ENCODE measurements at places on chromosomes 11 and 22.

DNA sequence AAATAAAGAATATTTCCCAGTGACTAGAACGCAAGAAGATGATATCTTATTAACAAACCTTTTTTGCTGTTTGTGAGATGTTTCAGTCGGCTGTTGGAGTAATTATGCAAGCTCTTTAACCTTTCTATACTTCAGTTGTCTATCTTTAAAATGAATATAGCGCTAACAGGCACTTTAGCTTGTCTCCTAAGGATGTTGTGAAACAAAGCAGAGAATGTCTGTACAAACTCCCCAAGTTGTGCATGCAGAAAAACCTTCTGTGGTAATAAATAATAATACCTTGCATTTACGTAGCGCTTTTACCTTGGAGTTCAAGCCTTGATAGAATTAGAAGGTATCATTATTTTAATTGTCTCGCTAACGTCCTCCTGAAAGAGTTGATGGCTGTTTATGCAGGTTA, 1.9 kb upstream of the KDM2A start:
- DNase-seq, result no peak

- no peak for DNase-seq
Observed at GRCh38 chr11:66860449-66860831, 3.6 kb downstream of the LRFN4 start.

GRCh38 chr11:91664521-91664920, 560.1 kb upstream of the FAT3 start:
- DNase-seq, result no peak

- DNase-seq, result no peak
Observed at GRCh38 chr11:112795142-112795815, 165.9 kb upstream of the NCAM1 start.

GRCh38 chr11:17640493-17641164, 78.7 kb upstream of the MYOD1 start:
- no peak for DNase-seq

DNA sequence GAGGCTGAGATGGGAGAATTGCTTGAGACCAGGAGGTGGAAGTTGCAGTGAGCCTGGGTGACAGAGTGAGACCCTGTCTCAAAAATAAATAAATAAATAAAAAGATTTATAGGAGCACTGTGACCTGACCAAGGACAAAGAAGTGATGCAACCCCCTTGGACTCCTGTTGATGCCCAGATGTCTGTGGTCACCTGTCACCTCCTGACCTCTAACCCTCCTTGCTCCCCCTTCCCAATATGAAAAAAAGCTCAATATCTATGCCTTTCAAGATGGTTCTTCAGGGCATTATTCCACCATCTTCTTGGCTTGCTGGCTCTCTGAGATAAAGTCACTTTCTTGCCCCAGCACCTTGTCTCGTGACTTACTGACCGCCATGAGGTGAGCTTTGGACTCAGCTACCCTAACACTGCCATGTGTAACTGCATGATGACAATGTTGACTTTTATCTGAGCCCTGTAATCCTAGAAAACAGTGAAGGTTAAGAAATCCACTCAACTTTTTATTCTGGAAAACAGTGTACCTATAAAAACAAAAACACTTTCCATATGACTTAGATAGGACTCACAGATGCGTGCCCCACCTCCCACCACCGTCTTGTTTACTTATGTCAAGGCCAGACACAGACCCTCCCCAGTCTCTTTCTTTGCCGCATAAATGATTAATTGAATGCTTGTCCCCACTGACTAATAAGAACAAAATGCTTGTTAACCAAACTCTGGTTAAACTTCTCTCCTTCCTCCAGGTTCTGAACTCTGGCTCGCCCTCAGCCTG, 360.5 kb downstream of the BUD13 start:
- DNase-seq, result no peak

GRCh38 chr22:19772673-19773469, 12.3 kb downstream of the TBX1 start:
- no peak for DNase-seq

- DNase-seq, result no peak
Observed at GRCh38 chr11:124766156-124766555, 4.1 kb upstream of the ESAM start.

DNA sequence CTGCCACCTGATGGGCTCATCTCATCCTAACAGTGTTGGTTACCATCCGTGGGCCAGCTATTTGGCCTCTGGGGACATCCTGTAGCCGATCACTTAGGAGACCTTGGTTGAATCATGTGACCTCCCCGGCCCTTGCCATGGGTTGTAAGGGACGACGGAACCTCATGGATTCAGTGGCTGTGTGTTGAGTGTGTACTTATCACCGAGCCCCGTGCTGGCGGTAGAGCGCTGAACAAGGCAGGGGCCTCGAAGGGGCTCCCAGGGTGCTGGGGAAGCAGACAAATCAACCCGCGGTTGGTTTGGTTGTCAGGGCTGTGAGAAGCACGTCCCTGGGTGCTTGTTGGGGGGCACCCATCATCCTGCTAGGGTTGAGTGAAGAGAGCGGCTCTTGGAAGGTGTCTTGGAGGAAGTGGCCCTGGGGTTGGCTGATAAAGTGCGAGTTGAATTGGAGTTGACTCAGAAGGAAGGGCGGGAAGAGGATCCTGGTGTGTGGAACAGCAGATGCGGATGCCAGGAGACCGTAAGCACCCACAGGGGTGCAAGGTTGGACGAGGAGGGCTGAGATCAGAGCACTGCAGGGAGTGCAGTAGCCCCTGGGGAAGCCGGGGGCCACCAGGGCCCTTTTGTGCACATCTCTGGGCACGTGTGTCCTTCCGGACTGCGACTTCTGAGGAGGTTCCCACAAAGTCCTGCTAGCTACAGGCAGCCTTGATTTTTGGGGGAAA, 53.6 kb downstream of the MPPED1 start:
- no peak for DNase-seq

- no peak for DNase-seq
Observed at GRCh38 chr11:2997406-2997805, 5.3 kb upstream of the NAP1L4 start.

DNA sequence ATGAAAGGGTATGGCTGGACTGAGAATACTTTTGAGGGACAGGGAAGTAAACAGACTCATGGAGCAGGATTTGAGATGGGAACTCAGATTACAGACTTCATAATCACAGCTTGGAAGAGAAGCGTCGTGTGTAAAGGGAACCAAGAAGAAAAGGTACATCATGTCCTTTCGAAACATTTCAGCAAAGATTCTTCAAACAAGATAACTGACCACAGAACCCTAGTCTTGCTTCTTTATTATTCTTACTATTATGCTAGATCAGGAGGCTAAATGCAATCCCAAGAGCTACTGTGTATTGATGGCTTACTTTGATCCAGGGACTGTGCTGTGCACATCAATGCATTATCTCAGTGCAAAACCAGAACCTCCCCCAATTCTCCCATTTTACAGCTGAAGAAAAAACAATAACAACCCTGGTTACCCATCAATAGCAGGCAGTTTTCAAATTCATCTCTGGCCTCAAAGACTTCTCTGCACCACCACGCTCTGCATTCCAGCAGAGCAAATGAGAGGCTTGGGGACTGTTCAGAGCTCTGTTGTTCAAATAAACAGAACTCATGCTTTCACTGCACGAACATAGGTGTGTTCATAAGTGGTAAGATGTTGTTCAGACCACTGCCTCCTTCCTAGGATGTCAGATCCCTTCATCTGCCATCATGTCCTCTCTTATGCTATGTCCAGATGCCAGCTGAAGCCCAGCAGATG, 104.8 kb upstream of the NAV2 start:
- no peak for DNase-seq

DNA sequence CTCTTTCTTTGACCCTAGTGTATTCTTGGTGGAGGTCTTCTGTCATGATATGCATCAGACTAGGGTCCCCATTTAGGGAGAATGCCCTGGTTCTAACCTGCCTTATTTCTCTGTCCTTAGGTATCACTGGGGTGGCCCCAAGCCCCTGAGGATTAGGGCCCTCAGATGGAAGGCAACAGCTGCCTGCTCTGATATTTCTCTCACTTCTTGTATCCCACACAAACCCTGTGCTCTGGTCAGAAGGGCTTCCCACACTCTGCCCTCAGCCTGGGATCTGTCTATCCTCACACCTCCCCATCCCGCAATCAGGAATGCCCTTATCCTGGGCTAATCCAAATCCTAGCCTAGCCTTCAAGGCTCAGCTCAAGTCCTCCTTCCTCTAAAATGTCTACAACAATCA, 75.5 kb downstream of the KCNC1 start:
- no peak for DNase-seq

DNA sequence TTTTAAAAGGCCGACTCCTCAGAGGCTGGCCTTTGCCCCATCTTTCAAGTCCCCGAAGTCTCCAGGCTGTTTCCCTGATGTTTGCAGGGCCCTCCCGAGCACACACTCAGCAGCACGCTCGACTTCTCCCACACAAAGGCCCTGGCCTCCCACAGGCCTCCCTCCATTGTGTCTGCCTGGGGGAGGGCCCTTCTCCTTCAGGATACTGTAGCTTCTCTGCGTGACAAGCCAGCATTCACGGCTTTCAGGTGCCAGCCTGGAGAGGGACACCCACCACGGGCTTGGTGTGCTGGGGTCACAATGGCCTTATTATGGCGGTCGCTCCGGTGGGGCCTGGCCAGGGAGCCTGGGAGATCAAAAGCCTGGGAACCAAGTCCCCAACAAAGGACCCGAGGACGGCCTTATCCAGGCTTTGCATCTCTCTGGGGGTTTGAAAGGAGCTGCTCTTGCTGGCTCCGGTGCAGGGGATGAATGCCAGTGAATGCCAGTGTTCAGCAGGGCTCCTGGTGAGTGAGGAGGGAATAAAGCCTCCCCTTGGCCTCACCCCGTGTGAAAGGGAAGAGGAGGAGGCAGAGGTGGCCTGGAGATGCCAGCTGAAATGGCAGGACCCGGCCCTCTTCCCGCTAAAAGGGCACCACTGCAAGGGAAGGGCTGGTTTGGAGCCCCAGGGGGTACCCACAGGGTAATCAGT, 55.0 kb downstream of the TRAF6 start:
- no peak for DNase-seq

DNA sequence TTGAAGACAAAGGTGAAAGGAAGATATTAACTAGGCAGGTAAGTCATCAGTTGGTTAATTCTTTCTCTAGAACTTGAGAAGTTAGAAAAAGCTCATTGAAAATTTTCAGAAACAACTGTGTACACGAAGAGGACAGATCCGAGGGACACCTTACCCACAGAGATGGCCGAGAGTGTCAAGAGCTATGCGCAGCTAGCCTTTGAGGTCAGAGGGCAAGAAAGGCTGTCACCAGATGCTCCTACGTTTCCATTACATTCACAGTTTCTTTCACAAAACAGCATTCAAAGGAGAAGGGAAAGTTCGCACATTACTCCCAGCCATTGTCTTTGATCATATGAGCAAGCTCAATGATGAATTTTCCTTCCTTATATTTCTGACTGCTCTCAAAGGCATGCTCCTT, 34.8 kb downstream of the YPEL1 start:
- DNase-seq, result no peak

DNA sequence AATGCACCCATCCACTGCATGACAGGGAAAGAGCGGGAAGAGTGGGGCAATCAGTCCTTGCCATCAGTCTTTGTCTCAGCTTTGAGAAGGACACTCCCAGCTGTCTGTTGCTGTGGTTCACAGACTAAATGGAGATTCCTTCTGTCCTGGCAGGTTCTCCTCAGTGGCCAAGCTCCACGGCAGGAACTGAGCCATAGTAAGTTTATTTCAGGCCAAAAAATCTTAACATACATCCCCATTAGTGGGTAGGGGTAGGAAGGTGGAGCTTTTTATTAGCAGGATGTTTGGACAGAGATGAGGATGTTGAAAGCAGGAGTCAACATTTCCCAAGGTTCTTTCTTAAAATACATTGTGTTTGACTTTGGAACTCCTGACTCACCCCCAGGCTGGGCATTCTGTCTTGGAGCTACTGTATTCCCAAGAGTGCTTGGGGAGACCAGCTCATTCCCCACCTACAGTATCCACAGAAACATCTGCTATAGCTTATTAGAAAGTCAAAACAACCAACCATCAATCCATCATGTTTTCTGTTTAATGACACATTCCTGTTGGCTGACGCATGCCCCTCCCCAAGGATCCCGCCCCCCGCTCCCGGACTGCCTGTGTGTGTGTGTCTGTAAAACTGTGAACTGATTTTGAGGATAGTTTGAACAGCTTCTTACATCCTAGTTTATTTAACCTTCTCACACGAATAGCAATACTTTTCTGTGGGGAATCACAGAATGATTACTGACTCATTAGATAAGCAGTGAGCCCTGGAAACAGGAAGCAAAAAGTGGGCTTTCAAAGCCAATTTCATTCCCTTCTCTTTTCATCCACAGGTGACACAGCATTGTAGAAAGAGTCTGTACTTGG, 109.5 kb downstream of the CCDC81 start:
- DNase-seq, result no peak

- no peak for DNase-seq
Observed at GRCh38 chr22:39820256-39820655, 73.3 kb downstream of the ENTHD1 start.

GRCh38 chr11:113376156-113376555, 11.4 kb upstream of the ANKK1 start:
- DNase-seq, result no peak

GRCh38 chr11:69430566-69430965, 50.9 kb upstream of the LINC01488 start:
- no peak for DNase-seq

GRCh38 chr11:62539238-62539925, 7.2 kb downstream of the AHNAK start:
- DNase-seq, result no peak

DNA sequence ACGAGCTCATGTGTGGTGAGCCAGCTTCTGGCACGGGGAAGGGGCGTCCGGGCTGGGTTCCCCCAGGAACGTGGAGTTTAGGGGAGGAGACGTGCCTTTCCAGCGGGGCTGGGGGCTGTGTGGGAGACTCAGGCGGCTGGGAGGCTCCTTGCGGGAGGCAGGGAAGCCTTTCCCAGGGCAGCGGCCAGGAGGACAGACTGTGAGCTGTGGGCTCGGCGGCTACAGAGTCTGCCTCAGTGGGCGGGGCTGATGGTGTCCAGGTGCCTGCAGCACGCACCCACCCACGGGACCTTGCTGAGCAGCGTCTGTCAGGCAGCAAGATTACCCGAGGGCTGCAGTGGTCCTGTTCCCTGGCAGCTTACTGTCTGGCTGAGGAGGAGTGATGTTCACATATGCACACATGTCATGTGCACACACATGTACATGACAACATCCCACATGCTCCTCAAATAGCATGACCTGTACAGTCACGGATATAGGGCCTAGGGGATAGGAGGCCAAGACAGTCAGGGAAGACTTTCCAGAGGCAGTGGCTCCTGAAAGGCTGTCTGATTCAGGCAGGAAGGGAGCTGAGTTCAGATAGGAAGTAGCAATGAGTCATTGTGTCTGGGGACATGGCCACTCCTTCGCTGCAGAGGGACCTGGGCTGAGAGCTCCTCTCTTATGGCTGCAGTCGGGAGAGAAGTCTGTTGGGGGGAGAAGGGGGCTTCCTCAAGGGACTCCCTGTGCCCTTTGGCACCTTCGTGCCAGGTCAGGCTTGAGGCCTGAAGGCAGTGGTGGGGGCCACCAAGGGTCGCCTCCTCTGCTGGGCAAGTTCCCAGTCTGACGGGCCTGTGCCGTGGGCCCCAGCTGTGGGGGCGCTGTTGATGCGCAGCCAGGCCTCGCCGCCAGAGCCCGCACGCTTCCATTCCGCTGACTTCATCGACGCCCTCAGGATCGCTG, 23.3 kb upstream of the PPP6R3 start:
- no peak for DNase-seq
